ENCODE measurements at places on chromosomes 1 and 21.

DNA sequence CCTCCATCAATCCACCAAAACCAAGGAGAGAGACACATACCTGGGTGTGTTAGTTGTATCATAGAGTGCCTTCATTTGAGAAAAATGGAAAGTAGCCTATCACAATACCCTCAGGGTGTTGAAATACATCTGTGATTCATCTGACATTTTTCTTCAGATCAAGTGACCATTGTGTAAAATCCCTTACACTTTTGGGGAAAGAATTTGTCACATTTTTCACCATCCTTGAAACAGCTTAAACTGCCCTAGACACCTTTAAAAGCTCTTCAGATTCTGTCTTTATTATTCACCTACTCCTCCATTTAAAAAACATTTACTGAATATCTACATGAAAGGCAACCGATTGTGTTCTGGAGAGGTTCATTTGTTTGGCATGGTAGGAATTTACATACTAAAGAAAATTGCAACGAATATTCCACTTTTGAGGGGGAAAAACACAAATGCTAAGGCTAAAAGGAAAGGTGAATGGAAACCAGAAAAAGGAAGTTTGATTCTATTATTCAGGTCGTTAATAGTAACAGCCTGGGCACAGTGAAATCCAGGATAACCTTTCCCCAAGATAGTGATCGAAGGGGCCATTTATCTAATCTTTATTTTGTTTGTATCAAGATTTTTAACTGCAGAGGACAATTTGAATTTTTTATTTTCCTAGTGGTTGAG is 70.4 kb upstream of the SAMSN1 start:
- no peak for DNase-seq

DNA sequence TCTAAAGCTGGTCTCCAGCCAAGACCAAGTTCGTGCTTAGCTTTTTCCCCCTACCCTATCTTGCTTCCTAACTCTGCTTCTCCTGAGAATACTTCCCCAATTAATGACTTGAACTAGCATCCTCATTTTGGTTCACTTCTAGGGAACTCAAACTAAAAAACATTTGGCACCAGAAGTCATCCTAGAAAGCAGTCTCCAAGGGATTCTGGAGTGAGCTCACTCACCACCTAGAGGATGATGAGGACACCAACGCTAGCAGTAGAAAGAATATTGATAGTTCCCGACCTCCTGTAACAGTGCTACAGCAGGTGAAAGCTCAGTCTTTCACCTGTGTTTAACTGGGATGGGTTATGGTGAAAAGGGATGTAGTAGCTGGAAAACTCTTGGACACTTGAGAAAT is 4.7 kb upstream of the PSMB2 start:
- DNase-seq = no peak

- DNase-seq = no peak
These were observed 34.3 kb upstream of the CCDC27 start for GRCh38 chr1:3717715-3718601.

GRCh38 chr1:160567858-160568682 is 11.2 kb downstream of the CD84 start:
- no peak for DNase-seq

DNA sequence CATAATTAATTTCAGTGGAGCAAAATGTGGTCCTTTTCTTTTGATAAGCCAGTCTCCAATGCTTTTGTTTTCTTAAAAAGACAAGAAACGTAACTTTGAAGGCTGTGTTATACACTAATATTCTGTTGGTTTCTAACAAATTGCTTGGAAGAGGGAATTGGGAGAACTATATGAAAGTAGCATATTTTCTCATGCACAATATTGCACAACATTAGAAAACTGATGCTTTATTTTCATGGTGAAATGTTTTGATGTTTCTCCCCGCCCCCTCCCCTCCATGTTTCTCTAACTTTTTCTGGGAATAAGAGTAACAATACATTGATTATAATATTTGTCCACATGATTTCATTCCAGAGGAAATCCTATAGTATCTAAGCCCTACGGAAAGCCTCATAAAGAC is 115.4 kb downstream of the OLFML2B start:
- DNase-seq = no peak

- no peak for DNase-seq
These were observed 430 bp downstream of the RBM15 start for GRCh38 chr1:110339407-110340206.

DNA sequence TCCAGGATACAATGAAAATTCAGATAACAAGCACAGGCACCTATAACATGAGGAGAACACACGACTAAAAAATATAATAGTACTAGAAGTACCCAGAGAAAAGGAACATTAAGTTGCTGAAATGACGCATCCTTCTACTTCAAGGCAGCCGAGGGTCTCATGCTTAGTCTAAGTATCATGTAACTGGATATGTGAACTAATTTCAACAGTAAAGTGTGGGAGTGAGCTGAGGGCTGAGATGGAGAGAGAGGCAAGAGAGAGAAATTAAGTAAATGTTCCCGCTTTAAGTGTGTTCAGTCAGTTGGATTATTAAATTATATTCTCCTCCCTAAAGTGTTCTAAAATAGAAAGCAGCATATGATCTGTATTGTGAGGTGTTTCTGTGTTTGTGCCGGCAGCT is 152.2 kb upstream of the KRTAP19-8 start:
- no peak for DNase-seq

GRCh38 chr1:221823149-221823548 is 81.3 kb upstream of the DUSP10 start:
- no peak for DNase-seq

DNA sequence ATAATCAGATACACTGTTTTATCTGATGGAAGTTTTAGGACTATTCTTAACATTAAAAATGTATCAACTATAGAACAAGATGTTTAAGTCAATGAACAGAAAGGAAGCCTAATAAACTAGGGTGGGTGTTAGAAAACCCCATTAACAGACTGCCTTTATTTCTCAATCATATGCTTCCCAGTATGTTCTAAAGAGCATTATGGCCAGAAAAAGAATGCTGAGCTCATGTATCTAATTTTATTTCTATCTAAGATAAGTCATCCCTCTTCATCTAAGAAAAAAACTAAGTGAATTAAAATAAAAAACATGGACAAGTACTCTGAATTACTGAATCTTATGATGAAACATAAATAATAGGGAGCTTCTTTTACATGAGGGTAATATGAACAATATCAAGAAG is 86.5 kb upstream of the TTC39A start:
- DNase-seq = no peak

DNA sequence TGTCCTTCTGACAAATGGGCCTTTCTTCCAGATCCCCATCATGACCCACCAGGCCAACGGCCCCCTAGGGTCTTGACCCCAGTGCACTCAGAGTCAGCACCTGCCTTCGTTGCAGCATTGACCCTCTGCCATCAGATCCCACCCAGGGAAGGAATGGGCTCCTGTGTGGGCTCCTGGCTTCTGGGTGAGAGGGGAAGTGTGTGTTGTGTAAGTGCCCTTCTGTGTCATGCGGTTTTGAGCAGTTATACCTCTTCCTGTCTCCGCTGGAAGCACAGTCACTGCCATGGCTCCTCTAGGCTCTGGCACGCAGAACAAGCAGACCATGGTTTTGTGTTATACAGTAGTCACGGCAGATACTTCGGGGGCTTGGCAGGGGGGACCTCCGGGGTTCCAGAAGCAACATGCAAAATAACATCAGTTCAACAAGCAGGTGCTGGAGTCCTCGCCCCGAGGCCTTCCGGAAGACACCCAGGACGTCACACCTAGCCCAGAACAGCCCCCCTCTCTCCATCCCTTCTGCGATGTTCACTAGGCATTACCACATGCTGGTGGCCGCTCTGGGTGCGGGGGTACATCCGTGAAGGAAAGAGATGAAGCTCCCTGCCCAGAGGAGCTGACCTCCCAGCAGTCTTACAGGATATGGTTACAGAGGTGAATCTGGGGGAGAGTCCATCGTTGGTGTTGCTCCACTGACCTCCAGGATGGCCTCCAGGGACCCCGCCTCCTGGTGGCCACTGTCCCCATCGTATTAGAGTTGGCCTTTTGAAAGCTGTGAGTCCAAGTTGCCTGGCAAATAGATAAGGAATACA is 17.4 kb upstream of the KCNAB2 start:
- DNase-seq = no peak

All from BJ (cell line).